NB4 (cell line): ENCODE measurements at places on chromosomes 4 and X.

DNA sequence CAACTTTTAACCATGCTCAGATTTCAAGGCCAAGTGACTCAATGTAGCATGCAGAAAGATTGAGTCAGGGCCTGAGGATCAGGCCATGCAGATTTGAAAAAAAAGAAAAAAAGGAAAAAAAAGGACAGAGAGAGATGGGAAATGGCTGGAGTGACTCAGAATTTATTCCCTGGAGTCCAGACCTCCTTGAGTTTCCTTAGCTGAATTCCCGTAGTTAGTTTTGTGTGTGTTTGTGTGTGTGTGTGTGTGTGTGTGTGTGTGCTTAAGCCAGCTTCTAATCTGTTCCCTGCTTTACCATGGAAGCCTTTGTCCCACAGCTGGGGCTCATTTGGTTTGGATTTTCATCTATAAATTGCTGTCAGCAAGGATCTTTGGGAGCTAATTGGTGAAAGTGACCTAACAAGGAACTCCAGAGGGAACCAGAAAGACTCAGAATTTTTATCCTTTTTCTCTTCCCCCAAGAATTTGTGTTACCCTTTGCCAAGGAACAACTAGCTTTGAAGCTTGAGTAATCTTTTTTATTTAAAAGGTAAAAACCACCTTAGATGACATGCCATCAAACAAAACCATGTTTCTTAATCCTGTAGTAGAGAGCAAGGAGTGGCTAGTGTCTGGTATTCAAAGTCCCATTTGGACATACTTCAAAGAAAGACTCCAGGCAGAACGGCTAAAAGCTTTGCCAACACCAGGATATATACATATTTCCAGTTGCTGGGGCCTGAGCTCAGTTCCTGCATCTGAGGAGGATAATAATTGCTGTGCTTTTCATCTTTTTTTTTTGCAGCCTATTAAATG, 109.0 kb upstream of the DDIT4L start:
- DNase-seq = no peak

GRCh38 chrX:49756692-49757091, 60.9 kb upstream of the PAGE1 start:
- DNase-seq = no peak

GRCh38 chrX:153411255-153411987, at the start of gene ZFP92:
Gene ZFP92, plus strand, starts transcription at chrX:153411472. Its CDS starts 6,851 bp downstream, at chrX:153418323.
- DNase-seq = peak; percentile 58

- DNase-seq = no peak
These were observed 12.3 kb downstream of the PPP3CA start for GRCh38 chr4:101334963-101335572.

DNA sequence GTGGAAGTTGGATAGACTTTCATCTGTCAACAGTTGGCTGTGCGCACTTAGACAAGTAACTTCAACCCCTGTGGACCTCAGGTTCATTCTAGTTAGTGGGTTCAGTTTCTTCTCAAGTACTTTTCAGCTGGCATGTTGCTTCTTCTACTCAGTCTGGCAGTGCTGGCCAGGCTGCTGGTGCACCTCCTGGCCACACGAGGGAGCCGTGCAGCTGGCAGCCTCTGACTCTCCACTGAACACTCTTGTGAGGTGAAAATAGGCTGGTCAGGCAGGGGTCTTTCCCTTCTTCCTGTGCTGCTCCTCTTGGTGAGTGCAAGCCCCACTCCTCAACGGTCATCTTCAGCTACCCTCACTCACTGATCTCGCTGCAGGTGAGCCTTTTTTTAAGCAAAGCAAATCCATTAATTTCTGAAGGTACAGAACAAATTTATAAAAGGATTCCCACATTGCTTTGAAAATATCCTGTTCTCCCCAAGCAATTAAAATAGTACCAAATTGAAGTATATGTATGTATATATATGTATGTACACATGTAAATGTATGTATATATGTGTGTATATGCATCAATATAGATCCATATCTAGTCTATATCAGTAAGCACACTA, 30.6 kb downstream of the LONRF3 start:
- peak; percentile 56 for DNase-seq

GRCh38 chr4:109029987-109030386, 267.1 kb upstream of the ETNPPL start:
- no peak for DNase-seq

DNA sequence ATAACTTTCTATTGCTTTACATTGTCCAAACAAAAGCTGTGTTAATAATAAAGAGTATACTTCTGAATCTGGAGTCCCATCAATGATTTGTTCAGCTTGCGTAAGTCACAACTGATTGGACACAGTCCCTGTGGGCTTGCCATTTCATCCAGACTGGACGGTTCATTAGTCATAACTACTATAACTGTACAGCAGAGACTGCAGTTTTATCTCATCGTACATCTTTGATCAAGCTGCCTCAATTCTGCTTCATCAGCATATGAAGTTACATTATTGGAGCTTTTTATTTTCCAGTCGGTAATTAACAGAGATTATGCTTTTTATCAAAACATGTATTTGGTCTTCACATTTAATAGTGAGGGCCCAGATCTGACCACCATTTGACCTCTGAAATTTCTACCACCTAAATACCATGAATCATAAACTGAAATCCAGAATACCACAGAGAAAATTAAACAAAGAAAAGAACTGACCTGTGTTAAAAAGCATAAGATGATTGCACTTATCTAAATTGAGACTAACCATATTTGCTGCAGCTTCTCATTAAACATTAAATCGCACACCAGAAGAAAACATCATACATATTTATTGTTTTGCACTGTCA, 12.5 kb upstream of the MAB21L2 start:
- DNase-seq = no peak

- no peak for DNase-seq
These were observed 35.0 kb downstream of the DCX start for GRCh38 chrX:111376897-111377578.

DNA sequence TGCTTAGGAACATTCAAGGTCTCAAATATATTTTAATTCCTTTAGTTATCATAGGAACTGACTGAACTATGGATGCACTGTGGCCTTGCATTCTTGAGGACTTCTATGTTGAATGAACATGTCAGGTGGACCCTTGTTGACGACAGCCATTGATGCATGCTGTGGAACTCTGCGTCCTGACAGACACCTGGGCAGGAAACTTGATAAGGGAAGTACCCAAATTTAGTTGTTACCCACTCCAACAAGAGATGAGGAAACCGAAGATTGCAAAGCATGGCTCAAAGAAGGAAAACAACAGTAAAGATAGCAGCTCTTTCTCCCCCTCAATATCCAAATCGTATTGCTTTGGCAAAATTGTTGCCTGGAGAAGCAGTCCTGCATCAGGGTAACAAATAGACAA, 540.0 kb upstream of the NR3C2 start:
- no peak for DNase-seq

GRCh38 chr4:74659576-74660411, 134.5 kb downstream of the BTC start:
- peak; percentile 20 for DNase-seq

GRCh38 chr4:162645381-162645780, 481.6 kb upstream of the FSTL5 start:
- DNase-seq = no peak

DNA sequence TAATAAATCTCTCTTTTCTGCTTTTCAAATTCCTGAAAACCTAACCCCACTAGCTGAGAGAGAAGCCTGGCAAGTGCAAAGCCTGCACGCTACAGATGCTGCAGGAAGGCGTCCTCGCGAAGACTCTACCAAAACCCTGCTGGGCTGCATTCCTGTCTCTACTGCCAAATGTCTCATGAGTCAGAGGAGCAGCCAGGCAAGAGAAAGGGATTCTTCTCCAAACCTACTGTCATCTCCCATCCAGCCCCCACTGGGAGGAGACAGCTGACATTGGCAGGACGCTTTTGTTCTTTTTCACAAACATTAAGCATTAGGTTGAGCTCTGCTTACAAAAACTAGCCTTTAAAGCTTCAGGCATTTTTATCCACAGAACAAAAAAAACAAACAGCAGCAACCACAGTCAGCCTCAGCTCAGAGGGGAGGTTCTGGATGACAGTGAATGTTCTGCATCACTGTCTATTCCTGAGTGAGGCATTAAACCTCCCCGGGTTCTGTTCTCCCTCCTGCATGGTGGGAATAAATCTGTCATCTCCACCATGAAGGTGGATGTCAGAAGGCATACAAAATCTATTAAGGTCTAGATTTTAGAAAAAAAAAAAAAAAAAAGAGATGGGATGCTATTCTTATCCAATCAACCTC, 18.0 kb downstream of the CRMP1 start:
- DNase-seq = no peak

GRCh38 chrX:7220121-7220520, 72.2 kb upstream of the PUDP start:
- no peak for DNase-seq

- DNase-seq = no peak
These were observed 687.1 kb upstream of the MAGEB2 start for GRCh38 chrX:29528281-29528680.

DNA sequence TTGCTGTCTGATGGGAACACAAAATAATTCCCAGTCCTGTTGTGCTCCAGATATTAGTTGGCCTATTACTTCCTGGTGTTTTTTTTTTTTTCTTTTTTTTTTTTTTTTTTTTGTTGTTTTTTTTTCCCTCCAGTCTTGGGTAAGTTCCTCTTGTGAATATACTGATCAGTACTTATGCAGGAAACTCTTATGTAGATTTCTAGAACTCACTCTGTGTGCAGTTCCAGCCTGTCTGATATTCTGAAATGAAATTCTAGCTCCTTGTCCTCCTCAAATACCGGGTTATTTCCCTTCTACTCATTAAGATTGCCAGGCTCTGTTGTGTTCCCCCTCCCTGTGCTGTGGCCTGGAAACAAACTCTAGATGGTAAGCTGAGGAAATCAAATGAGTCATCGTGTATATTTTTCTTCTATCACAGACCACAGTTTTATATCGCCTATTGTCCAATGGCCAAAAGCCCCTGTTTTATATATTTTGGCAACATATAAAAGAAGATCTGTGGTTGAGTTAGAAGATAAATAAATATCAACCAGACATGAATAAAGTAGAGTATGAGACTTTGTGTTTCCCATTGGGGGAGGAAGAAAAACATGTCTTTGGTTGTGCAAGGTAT, 124.3 kb upstream of the UGT8 start:
- no peak for DNase-seq

DNA sequence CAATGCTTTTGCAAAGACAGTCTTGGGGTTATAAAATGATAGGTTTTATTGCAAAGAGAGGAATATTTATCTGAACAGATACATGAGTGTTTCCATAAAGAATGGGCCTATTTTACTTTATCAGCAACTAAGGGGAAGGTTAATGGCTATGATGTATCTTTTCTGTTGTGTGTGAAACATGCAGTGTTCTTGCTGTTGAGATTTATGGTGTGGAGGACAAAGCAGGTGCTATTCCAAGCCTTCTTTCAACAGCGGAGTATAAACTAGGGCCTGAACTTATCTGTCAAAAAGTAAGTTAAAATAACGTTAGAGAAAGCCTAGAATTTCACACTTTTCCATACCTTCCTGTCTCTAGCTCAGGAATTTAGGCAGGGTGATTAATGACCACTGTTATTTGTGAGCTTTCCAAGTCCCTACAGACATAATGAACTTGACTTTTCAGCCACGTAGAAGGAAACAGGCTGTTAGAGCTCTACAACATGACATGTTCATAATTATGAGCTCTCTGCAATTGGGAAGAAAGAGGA, 411.4 kb downstream of the IL1RAPL1 start:
- no peak for DNase-seq

- no peak for DNase-seq
These were observed 84.6 kb upstream of the GUCY1A1 start for GRCh38 chr4:155582041-155582440.

GRCh38 chr4:81378386-81378785, 93.3 kb downstream of the RASGEF1B start:
- DNase-seq = no peak

DNA sequence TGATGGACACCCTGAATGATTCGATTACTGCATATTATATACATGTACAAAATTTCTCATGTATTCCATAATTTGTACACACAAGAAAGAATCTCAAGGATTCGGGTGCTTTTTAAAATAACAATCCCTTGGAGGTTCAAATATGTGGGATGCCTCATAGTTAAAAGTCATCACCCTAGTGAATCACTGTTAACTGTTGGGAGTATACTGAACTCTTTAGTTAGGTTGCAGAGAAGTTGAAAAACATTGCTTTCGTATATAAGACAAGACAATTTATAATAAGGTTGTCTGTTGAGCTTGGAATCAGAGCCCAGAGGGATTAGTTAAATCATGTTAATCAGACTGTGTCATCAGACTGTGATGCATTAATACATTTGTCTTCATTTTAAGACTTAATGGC, 15.6 kb downstream of the DCK start:
- DNase-seq = no peak

DNA sequence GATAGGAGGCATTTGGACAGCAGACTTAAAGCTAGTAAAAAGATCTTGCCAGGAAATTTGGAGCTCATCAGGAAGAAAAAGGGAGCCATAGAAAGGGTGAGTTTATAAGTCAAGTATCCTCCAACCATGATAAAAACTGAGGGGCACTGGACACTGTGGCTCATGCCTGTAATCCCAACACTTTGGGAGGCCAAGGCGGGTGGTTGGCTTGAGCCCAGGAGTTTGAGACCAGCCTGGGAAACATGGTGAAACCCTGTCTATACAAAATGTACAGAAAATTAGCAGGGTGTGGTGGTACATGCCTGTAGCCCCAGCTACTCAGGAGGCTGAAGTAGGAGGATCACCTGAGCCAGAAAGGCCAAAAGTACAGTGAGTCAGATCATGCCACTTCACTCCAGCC, 48.7 kb downstream of the ANTXR2 start:
- DNase-seq = no peak

DNA sequence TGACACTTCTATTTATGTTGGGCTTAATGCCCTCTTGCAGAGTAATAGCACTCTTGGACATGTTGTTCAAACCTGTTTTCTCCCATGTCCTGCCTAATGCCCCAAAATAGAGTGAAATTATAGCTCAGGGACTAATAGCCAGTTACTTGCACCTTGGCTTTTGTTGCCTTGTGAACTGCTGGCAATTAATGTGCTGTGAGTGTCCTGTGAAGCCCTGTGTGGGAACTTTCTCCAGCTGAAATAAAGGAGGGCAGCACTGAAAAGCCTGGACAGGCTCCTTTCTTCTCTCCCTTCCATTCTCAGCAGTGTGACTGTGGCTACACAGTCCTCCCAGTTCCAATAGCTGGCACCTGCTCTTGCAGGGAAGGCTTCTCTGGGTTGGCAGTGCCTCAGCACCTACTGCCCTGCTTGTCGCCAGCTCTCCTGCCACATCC, 72.4 kb downstream of the DCLK2 start:
- no peak for DNase-seq

GRCh38 chrX:121598356-121598755, 550.9 kb downstream of the GLUD2 start:
- DNase-seq = no peak

DNA sequence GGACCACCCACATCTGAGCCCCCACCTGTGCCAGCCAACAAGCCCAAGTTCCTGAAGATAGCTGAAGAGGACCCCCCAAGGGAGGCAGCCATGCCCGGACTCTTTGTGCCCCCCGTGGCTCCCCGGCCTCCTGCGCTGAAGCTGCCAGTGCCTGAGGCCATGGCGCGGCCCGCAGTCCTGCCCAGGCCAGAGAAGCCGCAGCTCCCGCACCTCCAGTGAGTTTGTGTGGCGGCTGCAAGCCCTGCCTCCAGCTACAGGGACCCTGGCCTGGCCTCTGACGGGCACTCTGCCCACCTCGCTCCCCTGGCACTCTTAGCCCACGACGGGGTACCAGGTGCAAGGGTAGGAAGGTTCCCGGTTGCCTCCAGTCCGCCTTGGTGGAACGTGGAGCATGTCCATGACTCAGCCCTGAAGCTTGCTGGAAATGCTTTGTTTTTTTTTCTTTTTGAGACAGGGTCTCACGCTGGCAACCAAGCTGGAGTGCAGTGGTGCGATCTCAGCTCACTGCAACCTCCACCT, 13.7 kb upstream of the ADD1 start:
- no peak for DNase-seq

GRCh38 chr4:89336818-89337420, 29.3 kb upstream of the GPRIN3 start:
- no peak for DNase-seq
